ENCODE measurements at places on chromosomes 16 and 17.

DNA sequence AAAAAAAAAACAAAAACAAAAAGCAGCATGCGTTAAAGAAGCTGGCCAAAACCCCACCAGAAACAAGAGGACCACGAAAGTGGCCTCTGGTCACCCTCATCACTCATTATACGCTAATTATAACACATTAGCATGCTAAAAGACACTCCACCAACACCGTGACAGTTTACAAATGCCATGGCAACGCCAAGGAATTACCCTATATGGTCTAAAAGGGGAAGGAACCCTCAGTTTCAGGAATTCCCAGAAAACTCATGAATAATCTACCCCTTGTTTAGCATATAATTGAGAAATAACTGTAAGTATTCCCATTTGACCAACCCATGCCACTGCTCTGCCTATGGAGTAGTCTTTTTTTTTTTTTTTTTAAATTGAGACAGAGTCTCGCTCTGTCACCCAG lies 77.6 kb downstream of the EMP2 start:
- no peak for DNase-seq

DNA sequence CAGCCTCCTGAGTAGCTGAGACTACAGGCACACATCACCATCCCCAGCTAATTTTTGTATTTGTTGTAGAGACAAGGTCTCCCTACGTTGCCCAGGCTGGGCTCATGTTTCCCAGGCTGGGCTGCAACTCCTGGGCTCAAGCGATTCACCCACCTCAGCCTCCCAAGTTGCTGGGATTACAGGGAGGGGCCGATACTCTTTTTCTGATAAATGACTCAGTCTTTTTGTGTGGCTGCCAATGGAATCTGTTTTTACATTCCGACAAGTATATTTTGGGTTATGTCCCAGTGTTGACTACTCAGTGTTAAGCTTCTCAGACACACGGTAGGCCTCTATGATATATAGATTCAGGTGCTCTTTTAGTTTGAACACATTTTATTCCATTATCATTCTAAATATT lies 58.1 kb downstream of the SLFN11 start:
- no peak for DNase-seq

DNA sequence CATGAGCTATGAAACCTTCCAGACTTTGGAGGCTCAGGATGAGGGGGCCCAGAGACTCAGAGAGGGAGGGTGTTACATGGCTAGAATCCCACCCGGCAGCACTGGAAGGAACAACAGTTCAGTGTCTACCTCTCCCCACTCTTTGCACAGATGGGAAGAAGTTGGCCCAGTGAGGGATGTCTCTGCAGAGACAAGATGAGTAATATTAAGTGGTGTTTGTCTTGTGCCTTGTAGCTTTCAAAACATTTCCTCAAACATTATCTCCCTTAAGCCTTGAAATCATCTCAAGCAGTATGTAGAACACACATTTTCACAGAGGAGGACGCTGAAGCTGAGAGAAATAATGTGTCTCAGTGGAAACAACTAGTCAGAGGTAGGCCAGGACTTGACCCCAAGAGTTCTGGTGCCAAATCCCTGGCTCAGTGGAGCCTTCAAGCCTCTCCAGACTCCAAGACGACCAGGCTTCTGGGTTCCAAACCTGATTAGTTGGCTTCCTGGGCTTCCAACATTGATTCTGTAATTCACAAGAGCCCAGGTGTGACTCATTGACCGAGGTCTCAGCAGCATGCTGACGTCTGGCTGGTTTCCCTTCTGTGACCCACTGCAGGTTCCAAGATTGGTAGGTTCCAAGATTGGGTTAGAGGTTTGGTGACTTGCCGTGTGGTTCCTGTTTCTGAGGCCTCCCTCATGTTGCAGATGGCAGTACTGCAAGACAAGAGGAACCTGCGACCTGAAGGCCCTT lies 7.4 kb downstream of the RNF112 start:
- DNase-seq, result peak; percentile 43

DNA sequence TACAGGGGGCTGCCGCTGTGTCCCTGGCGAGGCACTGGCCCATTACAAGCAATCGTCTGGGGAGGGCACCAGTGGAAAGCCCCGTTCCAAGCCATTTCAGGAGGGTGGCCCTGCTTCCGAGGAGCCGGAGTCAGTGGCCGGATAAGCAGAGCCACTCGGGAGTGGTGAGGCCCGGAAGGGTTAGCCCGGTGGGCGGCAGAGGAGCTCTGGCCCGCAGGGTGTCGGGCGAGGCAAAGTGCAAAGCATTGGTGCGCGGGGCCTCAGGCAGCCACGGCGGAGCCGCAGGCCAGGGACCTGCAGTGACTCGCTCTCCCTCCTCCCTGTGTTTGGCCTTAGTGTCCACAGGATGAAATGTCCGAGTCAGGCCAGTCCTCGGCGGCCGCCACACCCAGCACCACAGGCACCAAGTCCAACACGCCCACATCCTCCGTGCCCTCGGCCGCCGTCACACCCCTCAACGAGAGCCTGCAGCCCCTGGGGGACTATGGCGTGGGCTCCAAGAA lies 24.6 kb downstream of the NME3 start:
- no peak for DNase-seq

- no peak for DNase-seq
Measured at GRCh38 chr17:61366076-61366714, 33.4 kb upstream of the TBX2 start.

DNA sequence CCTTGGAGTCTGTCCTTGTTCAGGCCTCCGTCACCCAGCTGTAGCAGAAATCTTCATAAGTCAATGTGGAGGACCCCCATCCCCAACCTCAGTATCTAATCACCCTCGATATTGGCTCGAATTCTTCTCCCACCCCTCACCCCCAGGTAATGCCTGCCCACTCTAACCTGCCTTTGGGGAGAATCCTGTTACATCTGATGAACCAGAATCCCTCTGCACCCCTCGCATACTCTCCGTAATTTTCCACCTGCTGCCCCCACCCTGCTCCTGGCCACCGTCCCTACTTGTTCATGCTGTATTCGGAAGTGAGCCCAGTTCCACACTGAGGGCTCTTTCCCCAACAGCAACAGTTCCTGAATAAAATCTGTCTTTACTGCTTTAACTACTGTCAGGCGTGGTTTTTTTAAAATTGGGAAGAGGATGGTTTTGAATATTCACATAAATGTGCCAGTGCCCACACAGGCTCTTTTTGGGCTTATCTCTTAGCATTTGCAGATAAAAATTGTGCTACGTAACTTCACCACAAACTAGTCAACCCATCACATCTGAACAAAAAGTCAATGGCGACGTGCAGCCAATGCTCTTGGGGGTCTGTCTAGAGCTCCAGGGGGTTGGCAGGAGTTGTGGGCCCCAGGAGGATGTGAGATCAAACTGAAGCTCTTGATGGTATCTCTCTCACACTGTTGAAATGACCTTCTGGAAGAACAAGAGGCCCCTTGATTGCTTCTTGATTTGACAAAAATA lies 73.7 kb downstream of the NETO2 start:
- no peak for DNase-seq

- no peak for DNase-seq
Measured at GRCh38 chr17:2683912-2684311, 27.7 kb downstream of the CLUH start.

DNA sequence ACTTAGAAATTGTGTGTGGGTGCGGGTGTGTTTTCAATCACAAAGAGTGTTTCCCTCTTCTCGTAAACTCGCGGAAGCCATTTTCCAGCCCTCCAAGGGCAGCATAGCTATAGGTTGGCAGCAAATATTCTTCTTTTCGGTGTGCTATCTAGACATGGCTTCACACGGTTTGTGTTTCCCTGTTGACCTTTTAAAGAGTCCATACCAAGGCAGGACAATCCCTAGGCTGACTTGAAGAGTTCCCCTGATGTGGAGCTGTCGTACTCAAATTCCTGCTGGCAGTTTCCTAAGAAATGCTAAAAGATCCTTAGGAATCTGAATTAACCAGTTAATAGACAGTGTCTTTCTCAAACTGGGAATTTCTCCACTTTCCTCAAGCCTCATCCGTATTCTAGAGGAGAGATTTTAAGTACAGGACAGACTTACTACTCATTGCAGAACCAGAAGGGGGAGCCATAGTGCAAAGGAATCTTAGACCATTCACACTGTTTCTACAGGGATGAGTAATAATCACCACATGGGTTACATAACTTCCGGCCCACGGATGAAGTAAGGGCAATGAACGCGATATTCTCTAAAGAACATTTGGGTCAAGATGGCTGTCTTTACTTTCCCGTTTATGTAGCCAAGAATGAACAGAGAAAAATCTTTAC lies 288.6 kb upstream of the ELAC2 start:
- no peak for DNase-seq

GRCh38 chr17:28189667-28190066 lies 129.3 kb upstream of the TMEM97 start:
- no peak for DNase-seq

GRCh38 chr17:66491213-66491612 lies 188.8 kb downstream of the PRKCA start:
- no peak for DNase-seq

DNA sequence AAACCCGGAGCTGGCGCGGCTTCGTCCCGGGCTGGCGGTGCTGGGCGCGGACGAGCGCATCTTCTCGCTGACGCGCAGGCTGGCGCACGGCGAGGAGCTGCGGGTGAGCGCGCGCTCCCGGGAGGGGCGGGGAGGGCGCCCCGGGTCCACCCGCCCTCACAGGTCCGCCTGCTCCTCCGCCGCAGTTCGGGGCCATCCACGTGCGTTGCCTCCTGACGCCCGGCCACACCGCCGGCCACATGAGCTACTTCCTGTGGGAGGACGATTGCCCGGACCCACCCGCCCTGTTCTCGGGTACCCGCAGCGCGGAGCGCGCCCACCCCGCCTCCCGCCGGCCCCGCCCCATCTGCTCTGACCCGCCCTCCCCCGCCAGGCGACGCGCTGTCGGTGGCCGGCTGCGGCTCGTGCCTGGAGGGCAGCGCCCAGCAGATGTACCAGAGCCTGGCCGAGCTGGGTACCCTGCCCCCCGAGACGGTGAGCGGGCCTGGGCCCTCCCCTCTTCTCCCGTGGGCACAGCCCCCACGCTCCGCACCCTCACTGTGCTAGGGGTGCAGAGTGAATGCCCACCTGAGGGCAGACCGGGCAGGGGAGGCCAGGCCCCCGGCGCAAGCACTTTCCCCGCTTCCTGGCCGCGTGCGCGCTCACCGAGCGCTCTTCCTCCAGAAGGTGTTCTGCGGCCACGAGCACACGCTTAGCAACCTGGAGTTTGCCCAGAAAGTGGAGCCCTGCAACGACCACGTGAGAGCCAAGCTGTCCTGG lies 1.4 kb downstream of the HAGHL start:
- peak; percentile 73 for DNase-seq

DNA sequence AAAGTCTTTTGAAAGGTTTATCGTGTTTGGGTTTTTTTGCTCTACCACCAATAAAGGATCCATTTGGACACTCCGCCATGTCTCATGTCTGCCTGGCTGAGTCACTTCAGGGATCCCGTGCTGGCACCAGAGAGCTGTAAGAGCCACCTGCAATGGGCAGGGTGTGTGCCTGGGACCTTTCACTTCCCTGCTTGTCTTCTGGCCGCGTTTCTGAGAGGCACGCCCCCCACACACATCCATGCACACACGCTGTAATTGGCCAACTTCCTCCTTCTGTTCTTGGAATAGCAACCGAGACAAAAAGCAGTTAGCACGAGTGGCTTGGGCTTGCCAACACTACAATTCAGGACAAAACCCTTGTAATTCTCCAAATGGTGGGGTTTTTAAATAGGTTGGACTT lies 9.8 kb upstream of the SOST start:
- DNase-seq, result peak; percentile 17

DNA sequence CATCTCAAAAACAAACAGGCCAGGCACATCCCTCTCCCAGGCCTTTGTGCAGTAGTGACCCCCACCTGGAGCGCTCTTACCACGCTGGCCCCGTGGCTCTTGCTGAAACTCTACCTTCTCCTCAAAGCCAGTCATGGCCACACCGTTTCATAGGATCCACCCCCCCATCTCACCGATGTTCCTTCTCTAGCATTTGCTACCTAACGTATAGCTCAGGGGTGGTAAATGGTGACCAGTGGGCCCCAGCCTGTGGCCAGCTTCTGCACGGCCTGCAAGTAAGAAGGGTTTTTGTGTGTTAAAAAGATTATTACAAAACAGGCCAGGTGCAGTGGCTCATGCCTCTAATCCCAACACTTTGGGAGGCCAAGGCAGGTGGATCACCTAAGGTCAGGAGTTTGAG lies 43.8 kb downstream of the RMI2 start:
- DNase-seq, result no peak

- DNase-seq, result no peak
Measured at GRCh38 chr16:4176906-4177417, 60.7 kb upstream of the ADCY9 start.

DNA sequence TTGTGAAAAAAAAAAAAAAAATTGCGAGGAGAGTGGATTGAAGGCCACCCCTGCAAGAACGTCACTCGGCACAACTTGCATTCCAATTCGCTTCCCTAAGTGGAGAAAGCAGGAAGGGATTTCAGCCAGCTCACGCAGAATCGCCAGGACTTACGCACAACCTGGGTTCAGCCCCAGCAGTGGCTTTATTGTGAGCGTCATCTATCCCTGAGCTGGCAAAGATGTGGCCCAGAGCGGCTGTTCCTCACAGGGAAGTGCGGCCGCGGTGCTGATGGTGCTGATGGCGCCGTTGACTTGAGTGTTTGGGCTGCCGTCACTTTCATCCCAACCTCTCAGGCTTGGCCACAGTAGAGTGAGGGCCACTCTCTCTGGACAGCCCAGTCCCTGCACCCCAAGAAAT lies 197.6 kb downstream of the NTN1 start:
- no peak for DNase-seq

DNA sequence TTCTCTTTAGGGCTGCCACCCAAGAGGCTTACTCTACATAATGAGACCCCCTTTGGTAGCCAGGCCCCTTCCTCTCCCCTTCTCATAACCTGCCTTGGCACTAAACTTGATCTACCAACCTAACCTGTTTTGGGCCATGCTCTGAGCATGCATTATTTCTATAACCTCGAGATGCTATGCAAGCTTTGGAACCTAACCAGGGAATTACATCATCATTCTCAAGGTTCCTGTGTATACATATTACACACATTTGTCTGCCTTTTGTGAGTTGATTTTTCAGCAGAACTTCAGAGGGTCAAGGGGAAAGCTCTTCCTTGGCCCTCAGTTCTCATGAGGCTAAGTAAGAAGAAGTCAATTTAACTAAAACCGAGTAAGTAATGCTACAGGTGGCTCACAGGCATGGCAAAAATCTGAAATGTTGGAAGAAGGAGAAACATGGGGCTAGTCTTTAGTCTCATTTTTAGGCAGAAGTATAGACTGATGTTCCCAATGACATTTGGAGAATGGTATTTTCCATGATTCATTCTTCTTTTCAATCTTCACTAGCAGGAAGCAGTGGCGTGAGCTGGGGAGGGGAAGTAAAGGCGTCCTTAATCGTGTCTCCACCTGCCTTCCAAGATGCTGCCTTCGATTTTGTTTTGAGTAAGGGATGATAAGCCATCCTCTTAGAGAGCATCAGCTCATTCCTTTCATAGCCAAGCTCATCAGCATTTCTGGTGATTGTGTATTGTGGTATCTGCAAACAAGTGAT lies 308.4 kb downstream of the ABCC12 start:
- DNase-seq, result no peak

DNA sequence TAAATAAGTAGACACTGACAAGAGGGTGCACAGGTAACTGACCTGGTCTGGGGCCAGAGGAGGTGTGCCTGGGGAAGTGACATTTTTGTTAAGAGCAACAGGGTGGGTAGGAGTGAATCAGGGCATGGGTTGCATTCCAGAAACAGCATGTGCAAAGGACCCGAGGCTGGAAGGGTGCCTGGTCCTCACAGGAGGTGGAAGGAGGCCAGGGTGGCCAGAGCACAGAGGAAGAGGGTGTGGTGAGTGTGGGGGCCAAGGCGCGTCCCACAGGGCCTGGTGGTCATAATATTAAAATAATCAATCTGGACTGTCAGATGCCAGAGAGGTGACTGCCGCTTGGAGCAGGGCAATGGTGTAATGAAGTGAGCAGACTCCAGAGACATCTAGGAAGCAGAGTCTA lies 14.3 kb downstream of the ARHGAP23 start:
- no peak for DNase-seq
